GM12864 (cell line): ENCODE measurements at places on chromosomes 3 and 15.

DNA sequence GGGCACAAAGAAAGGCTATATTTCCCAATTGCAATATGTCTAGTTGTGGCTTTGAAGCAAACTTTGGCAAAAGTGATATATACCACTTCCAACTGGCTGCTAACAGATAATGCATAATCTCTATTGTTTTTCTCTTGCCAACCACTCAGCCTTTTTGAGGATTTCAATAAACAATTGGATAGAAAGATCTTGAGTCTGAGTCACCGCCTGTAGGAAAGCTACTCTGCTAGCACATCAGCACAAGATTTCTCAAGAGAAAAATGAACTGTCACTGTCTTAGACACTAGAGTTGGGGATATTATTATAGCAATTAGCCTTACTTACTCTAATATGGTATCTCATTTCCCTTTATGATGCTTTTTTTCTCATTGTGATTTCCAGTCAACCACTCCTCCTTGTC, 119.7 kb downstream of the SST start:
- DNase-seq, result no peak

DNA sequence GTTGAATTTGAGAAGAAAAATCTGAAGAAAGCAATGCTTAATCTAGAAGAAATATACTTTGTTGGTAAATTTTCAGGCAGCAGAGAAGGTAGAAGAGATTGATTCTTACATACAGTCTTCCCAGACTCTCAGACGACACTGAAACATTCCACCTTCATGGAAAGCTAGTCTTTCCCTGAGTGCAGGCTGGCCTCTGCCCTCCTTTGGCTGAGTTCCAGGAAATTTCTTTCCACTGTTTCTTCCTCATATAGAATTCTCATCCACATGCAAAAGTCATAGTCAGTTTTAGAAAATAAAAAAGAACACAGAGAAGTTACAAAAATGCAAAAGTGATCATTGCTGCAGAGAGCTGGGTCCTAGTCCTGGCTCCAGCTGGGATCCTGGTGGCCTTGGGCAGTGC, 142.5 kb upstream of the PRR23C start:
- DNase-seq, result no peak

DNA sequence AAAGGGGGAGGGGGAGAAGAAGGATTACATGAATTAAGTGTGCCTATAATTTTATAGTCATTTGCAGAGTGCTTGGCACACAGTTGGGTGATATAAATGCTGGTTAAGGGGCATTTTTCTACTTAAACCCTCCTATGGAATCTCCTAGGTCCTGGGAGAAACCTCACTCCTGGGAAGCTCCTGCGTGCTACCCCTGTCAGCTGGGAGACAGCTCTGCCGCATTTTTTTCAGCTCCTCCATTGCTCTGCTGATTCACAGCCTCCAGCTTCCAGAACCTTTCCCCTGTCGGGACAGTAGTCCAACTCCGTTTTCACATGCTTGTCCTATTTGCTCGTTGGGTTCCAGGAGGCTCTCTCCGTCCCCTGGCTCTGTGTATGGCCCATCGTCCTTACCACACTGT, 59.2 kb downstream of the CHRD start:
- DNase-seq, result no peak

DNA sequence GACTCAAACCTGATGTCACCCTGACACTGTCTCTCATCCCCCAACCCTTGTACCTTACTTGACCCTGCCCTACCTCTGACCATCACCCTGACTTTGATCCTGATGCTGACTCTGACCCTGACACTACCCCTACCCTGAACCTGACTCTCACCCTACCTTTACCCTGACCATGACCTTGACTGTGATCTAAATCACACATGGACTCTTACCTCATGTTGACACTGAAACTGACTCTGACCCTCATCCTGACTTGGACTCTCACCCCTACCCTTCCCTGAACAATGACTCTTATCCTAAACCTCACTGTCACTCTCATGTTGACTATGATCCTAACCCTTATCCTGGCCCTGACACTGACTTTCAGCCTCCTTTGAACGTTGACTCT, 21.7 kb upstream of the SLC25A26 start:
- no peak for DNase-seq

DNA sequence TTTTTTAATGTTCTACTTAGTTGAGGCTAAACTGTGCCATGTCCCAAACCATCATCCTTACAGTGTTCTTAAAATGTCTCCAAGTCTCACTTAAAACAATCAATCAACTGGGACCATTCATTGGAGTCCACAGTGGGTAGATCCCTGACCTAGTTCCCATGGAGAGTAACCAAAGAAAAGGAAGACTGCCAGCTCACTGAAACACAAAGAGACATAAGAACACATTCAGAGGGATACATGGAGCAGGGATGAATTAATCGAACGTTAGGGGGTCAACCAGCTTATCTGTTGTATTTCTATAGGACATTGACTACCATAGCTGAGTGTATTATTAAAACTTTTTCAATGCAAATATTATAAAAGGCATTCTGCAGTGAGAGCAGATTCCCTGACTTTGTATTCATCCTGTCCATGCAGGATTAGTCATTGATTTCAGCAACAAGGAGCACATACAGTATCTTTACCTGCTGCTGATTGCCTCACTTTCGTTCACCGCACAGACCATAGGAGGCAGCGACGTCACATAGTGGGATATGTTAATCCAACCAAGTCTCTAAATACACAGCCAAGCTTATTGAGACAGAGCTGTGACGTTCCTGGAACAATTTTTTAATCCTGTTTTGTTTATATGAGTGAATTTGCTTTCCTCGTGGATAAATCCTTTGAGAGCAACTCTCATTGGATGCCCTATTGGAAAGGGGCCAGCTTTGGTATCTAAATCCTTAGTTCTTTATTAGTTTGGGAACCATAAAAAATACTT, 364.9 kb upstream of the RBMS3 start:
- no peak for DNase-seq

DNA sequence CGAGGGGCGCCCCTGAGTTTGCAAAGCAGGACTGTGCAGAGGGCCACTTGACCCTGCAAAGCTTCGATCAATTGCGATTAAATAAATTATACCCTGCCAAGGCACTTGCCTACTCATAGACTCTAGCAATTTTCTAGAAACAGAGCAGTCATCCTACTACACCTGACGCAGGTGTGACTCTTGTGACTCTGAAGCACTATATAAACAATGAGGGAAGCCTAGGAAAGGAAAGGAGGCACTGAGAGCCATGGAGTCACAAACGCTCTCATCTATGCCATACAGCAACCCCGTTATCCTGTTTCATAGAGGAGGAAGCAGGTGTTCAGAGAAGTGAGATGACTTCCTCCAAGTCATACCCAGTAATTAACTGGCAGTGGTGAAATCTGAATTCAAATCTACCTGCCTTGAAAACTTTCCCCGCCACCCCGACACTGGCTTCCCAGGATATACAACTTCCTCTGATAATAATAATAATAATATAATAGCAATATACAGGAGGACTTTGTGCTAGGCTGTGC, 14.4 kb downstream of the ARHGEF3 start:
- DNase-seq, result no peak

- no peak for DNase-seq
Measured at GRCh38 chr3:72847282-72847681, 963 bp downstream of the SHQ1 start.

DNA sequence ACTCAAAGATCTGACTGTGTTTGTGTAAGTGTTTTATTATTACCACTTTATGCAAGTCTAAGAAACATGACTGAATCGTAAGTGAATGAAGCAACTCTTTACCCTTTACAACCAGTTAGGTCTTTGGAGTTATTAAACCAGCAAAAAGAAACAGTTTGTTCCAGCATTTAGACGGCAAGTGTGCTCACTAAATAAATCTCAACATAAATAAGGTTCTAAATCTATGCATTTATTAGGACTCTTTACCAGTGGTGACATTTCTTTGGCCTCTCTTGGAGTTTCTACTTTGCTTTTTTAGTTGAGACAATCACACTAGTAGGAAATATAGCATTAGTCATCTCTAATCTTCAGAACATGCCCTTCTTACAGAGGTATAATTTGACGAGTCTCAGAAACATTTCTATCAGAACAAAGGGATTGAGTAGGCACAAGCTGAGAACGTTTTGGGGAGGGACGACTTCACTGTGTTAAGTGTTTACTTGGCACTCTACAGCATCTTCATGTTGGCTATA, 739.9 kb upstream of the NR2F2 start:
- no peak for DNase-seq

GRCh38 chr3:57805674-57806073, 49.6 kb downstream of the SLMAP start:
- no peak for DNase-seq

GRCh38 chr15:79977431-79978054, 6.5 kb upstream of the BCL2A1 start:
- peak; percentile 68 for DNase-seq

DNA sequence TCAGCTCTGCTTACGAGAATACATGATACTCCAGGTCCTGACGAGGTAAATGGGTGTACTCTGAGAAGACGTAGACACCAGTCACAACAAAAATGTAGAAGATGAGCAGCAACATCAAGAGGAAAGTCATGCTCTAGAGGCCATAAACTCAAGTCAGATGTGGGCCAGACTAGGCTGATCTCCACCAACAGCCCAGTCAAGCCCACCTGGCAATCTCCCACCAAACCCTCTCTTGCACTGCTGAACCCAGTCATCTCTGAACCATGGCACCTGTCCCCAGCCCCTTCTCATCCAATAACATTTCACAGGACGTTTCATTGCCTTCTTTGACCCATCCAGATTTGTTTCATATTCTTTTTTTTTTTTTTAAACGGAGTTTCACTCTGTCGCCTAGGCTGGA, 10.8 kb upstream of the PDIA3 start:
- DNase-seq, result no peak

GRCh38 chr15:43449981-43450380, 43.0 kb downstream of the TP53BP1 start:
- no peak for DNase-seq

DNA sequence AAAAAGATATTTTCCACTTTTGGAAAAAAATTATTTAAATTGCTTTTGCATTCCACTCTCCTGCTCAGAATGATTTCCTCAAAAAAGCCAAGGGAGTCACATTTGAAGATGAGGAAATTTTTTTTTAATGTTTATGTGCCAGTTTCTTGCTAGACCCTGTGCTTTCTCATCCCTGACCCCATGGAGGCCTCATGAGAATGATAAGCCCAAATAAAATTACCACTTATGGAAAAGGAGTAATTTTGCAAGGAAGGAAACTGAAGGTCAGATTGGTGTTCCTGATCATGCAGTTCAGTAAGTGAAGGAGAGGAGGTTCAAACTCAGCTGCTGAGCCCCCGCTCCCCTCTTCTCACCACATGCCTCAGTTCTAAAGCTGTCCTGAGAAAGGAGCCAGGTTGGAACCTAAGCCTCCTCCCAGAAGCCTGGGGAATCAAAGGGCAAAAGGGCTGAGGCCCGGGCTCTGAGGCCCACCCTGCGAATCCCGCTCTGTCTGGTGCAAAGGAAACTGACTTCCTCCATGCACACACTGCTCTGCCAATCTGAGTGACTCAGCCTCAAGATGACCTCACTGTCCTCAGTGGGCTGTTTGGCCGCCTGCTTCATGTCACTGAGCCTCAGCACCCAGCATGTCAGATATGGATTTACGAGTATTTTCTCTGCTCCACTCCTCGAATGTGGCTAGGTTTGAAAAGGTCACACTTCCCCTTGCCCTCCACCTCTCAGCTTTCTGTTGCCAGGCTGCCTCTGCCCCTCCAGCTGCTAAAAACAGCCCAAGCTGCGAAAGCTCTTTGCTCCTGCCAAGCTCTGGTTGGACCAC, 56.9 kb upstream of the FLNB start:
- DNase-seq, result no peak

DNA sequence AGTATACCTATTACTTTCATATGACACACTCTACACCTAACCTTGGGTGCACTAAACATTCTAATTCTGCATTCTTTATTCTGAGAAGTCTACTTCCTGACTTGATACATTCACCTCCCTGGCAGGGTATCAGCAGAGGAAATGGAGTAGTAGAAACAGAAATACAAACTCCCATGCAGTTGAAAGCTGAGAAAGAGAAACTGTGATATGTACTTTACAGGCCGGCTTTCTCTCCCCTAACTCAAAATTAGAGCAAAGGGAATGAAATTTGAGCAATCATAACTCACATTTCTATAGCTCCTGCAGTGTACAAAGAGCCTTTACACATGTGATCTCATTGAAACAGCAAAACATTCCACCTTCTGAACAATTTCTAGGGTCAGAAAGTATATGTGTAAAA, 135.5 kb upstream of the COL8A1 start:
- DNase-seq, result no peak

GRCh38 chr3:140343211-140344081, 334.4 kb upstream of the TRIM42 start:
- DNase-seq, result no peak

DNA sequence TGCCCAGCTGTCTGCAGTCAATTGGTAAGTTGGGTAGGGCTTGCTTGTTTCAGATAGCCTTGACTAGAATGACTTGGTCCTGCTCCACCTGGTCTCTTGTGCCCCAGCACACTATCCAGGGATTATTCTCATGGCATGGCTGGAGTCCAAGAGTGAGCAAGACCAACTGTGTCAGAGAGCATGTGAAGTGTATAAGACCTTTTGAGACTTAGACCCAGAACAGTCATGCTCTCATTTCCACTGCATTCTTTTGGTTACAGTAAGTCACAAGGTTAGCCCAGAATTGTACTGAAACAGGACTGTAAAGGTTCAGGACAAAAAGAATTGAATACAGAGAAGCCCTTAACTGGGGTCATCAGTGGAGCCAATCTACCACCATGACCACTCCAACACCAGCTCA, 650.8 kb upstream of the ADAMTS9 start:
- no peak for DNase-seq

- no peak for DNase-seq
Measured at GRCh38 chr3:8094415-8094814, 407.2 kb upstream of the LMCD1 start.

DNA sequence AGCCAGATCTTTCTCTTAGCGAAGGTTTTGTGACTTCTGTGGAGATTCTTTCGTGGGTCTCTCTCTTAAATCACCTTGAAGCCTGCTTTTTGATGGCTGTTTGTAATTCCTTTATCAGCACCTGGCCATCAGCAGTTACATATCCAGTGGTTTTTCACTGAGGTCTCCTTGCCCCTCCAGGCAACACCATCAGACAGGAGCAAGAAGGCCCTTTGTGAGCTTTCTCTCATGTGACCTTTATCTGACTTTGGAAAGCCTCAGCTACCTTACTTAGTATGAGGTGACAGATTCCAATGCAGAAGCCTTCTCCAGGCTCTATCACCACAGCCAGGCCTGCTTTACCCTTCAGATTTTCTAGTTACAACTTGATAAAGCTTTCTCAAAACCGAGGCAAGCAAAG, 30.0 kb upstream of the P3H2 start:
- no peak for DNase-seq

- no peak for DNase-seq
Measured at GRCh38 chr3:9137676-9138075, 111.8 kb downstream of the SRGAP3 start.

DNA sequence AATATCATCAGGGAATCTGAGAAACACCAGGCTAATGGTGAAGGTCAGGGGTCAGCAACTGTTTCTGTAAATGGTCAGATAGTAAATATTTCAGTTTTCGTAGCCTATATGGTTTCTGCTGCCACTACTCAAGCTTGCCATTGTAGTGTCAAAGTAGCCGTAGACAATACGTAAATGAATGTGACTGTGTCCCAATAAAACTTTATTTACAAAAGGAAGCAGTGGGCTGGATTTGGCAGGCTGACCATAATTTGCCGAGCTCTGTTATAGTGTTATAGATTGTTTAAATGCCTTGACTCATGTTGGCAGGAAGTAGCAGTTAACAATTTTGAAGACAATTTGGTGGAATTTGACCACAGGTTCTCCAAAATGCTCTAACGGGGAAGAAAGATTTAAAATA, 548.2 kb downstream of the FOXP1 start:
- no peak for DNase-seq
